ENCODE measurements at places on chromosomes 12 and 14.
A peak's percentile ranks its signal among the peaks of the same experiment; 100 is the strongest.

DNA sequence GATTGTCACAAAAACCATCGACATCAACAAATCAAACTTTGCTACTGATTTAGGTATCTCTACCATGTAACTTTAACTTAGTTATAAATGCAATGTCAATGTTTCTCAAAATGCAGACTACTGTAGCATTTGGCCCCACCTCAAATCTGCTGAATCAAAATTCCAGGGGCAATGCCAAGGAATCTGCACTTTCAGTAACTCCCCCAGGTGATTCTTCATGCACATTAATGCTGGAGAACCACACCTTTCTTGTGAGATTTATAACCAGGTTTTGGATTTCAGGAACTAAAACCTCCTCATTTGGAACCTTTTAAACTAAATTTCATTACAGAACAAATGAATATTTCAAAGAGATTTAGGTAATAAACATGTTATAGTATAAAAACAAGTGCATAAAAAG, 4.9 kb downstream of the ATP2B1 start:
- DNase-seq: no peak

GRCh38 chr14:55832122-55832911, 252.3 kb downstream of the KTN1 start:
- DNase-seq: no peak

DNA sequence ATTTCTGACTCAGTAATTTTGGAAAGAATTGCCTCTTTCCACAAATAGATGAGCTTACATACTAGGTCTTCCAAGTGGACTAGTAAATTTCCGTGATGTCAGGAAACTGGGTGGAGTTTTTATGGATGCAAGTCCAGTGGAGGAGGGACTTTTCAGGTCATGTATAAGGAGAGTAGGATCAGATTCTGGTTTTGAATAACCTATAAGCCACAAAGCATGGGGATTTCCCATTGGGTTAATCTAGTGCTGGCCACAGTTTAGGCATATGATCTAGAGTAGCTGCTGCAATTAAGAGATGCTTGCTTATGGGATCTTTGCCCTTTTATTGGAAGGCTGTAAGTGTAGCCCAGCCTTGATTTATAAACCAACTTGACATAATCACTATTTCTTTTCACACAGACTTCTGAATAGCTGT, 33.8 kb downstream of the STK38L start:
- no peak for DNase-seq

GRCh38 chr12:70581208-70581607, 56.0 kb downstream of the PTPRB start:
- DNase-seq: no peak

DNA sequence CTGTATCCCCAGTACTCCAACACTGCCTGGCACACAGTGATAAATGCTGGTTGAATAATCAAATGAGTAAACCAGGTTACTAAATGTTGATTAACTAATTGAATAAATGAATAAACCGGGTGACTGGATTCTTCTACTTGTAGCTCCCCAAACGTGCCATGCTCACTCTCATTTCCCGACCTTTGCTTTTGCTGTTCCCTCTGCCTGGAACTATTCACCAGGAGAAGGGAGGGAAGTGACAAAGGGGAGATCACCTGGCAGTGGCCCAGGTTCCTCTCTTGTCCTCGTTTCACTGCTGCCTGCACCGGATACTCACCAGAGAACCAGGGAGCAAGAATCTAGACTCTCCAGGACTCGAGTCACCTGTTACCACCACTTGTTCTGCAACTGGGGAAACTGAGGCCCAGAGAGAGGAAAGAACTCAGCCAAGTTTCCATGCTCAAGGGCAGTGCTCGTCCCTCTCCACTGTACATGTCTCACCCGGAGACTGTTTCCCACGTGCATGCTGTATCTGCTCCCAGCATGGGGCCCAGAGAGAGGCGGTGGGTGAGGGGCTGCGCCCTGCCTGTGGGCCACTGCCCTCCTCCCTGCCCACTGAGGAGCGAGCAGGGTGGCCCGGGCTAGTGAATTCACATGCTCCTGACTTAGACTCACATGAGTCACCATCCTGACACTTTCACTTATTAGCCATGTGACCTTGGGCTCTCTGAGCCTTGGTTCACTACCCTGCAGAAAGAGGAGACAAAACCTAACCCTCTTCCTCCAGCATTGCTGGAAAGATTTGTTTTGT, 17.7 kb upstream of the POP5 start:
- no peak for DNase-seq

DNA sequence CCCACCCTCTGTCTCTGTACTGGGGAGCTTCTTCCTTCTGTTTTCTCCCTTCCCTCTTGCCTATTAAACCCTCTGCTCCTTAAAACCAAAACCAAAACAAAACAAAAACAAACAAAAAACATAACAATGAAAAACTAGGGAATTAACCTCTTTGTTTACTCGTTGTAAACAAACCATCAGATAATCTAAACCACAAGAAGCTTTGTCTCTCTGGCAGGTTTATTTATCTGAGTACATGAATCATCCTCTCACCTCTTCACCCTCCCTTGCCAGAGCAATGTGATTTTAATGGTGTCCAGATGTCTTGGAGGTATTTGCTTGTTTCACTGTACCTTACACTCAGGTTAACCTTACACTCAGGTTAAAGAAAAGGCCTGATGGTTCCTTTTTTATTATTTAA, 66.1 kb downstream of the DYRK2 start:
- DNase-seq: no peak

- no peak for DNase-seq
Measured at GRCh38 chr14:80428671-80429070, 217.4 kb upstream of the DIO2 start.

- DNase-seq: no peak
Measured at GRCh38 chr14:23513818-23514643, 37.5 kb downstream of the ZFHX2 start.

- DNase-seq: no peak
Measured at GRCh38 chr12:69243099-69244084, 4.0 kb downstream of the CPSF6 start.

GRCh38 chr12:117900561-117900960, 68.2 kb downstream of the KSR2 start:
- DNase-seq: no peak

GRCh38 chr14:75395862-75396261, 32.0 kb upstream of the JDP2 start:
- DNase-seq: no peak

- no peak for DNase-seq
Measured at GRCh38 chr12:119255314-119255713, 76.6 kb downstream of the HSPB8 start.

GRCh38 chr14:35689000-35689460, 120.1 kb downstream of the RALGAPA1 start:
- DNase-seq: no peak

DNA sequence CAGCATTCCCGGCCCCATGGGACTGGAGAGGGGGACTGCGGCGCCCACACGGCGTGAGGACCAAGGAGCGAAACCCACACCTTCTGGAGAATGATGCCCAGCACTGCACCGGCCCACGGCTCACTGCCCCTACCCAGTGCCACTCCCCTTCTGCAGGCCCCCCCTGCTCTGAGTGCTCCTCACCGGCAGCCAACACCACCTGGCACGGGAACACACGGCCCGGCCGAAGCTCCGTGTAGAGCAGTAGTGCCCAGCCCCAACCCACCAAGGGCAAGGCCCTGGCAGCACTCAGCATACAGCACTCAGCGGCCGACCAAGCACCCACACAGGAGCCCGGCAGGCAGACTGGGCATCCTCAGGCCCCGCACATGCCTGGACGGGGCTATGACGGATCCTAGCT, 13.4 kb downstream of the BTBD6 start:
- no peak for DNase-seq

GRCh38 chr12:6177642-6178358, 22.4 kb upstream of the CD9 start:
- DNase-seq: no peak

GRCh38 chr14:66322564-66322963, 163.6 kb upstream of the CCDC196 start:
- no peak for DNase-seq

GRCh38 chr12:45458238-45458637, 242.3 kb downstream of the ANO6 start:
- no peak for DNase-seq

DNA sequence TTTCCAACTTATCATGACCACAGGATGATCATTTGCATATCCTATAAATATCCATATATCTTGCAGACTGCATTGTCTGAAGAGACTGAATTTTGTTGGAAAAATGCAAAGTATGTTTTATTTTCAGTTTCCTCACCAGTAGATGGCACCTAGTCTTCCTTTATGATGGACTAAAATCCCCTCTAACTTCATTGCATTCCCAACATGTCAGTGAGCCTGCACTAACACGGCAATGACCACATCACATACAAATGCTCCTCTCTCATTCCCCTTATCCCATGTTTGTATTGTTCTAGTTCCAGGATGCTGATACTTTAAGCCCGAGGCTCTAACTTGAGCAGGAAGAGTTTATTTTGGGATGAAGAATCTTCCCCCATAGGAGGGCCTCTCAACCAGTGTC, 24.7 kb upstream of the MYBPC1 start:
- DNase-seq: no peak

DNA sequence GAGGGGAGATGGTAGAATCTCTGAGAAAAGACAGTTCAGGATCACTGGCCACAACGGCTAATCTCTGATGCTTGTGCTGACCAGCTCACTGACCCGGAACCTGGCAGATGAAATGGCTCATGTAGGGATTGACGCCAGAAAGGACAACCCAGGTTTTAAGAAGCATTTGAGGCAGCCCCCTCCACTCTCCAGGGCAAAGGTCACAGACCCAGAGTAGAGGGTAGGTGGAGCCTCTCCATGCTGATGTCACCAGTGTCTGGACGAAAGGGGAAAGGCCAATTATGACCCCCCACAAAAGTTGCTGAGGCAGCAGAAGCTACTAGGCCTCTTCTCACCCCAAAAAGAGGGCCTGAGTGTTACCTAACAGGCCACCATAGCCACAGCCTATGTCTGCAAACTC, 1.2 kb downstream of the METTL1 start:
- no peak for DNase-seq

DNA sequence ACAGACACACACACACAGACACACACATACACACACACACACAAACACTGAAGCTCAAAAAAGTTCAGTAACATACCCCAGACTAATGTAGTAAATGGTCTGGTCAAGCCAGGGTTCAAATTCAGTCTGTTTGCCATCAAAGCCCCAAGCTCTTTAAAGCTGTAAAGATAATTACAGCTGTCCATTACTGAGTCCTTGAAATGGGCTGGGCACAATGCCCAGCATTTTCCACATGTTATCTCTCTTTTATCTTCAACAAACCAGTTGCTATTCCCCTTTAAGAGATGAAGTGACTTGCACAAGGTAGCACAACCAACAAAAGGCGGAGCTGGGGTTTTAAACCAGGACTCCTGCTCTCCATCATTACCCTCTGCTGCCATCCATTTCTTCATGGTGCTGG, 7.6 kb upstream of the UNC119B start:
- DNase-seq: no peak

- DNase-seq: no peak
Measured at GRCh38 chr14:53452005-53452673, 299.0 kb upstream of the DDHD1 start.

GRCh38 chr14:21036751-21037150, 2.1 kb upstream of the RNASE13 start:
- no peak for DNase-seq

- no peak for DNase-seq
Measured at GRCh38 chr12:24232531-24232930, 283.1 kb upstream of the SOX5 start.

DNA sequence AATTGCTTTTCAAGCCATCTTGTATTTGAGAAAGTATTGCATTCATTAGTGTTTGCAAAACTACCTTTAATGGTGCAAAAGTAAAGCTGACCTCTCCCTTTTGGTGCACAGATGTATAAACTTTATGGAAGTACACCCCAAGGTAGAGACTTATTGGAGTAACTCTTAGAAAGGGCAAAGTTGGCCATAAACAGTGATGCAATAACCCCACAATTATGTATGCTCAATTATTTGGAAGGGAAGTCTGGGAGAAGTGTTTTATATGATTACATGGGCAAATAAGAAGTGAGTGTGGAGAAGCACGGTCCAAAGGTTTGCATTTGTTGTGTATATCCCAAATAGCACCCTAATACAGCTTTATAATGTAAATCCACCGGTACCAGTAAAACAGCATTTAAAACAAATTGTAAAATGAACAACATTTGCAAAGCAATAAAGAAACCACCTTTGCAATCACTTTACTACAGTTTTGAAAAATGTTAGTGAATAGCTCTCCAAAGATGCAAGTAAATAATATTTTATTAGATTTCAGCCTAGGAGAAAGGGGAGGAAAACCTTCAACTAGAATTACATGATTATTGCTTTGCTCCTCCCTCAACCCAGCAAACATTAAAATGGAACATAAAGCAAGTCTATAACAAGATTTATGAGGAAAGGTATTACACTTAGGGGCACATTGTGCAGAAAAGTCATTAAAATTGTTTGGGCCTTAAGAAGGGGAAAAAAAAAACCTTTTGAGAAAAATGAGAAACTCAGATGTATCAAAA, 70.5 kb downstream of the HMGA2 start:
- no peak for DNase-seq

DNA sequence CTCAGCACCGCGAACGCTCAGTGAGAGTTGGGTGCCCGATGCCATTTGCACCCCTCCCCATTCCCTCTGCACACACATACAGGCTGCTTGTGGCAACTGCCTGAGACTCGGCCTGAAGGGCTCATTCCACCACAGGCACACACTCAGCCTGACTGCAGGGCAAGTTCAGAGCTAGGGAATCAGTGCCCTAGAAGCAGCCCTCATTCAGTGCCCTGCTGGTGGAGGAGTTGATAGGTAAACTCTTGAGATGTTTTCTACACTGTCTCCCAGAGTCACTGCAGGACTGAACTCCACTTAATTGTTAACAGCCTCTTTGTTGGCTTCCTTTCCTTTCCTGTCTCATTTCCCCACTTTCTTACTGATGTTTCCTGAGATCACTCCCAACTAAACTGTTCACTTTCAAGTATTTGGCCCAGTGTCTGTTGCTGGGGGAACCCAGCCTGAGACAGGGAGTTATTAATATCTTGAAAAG, 16.9 kb downstream of the PPP1R36 start:
- no peak for DNase-seq

GRCh38 chr12:124698998-124699305, 131.5 kb upstream of the NCOR2 start:
- DNase-seq: no peak

GRCh38 chr14:101711041-101711856, 50.3 kb upstream of the PPP2R5C start:
- no peak for DNase-seq

DNA sequence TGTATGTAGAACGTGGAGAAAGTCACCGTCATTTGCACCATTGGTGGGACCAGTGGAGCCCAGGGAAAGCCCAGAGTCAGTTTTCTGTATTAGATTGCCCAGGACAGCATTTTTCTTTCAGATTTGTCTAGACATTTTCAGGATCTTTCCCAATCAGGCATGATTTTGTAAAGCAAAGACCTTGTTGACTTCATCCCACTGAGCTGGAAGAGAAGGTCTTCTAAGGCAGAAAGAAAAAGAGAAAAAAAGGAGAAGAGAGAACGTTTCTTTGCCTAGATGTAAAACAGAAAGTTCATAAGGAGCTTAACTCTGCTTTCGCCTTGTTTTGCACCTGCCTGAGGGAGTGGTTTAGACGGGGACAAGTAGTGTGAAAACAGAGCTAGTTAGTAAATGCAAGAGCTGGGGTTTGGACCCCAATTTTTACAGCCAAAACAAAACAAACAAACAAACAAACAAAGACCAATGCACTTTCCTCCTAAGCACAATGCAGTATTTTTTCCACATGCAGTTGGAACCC, 273.1 kb downstream of the ZFP36L1 start:
- no peak for DNase-seq

- no peak for DNase-seq
Measured at GRCh38 chr12:103442822-103443221, 52.9 kb downstream of the C12orf42 start.

GRCh38 chr14:75542588-75543091, 20.4 kb downstream of the BATF start:
- peak; percentile 51 for DNase-seq

- no peak for DNase-seq
Measured at GRCh38 chr14:90296641-90297040, 35.1 kb downstream of the NRDE2 start.
